Activated naive CD4-positive, alpha-beta T cell treated with anti-CD3 and anti-CD28 coated beads for 36 hours (primary cell): ENCODE measurements at places on chromosomes 6 and 20. TPM values are rescaled to one million over a fixed set of nuclear protein-coding genes. Genes with fewer than 3 reads are reported as not detected.
A peak's percentile ranks its signal among the peaks of the same experiment; 100 is the strongest.

DNA sequence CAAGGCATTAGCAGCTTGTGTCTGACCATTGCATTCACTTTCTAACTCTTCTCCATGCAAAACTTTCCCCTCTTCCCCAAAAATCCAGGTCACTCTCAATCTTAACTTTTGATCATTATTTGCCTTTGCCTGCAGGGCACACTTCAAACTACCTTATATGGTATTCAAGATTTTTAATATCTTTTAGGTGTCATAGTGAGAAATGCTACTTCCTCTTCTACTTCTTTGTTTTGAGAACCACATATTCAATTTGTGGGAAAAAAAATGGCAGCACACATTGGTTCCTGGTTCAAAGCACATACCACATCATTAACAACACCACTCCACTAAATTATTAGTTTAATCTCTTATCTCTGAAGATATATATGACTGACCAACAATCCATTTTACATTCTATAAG lies 1267.0 kb upstream of the CITED2 start:
- no peak for DNase-seq

GRCh38 chr6:45488889-45489288 lies 111.2 kb upstream of the SUPT3H start:
- DNase-seq, result peak; percentile 41

DNA sequence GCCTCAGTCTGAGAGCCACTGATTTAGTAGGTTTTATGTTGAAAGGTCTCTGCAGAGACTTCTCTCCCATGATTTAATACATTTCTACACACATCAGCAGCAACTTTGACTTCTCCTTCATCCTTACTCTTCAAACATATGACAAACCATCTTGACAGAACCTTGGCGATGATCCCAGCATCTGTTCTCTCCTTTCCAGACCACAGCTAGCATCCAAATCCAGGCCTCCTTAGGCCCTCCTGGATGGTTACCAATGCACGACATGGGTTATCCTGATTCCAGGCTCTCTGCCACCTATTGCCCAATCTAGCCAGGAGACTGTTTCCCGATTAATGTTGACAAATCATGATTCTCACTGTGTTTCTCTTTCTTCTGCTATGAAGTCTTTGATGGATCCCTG lies 16.8 kb downstream of the LAMA4 start:
- DNase-seq, result no peak

DNA sequence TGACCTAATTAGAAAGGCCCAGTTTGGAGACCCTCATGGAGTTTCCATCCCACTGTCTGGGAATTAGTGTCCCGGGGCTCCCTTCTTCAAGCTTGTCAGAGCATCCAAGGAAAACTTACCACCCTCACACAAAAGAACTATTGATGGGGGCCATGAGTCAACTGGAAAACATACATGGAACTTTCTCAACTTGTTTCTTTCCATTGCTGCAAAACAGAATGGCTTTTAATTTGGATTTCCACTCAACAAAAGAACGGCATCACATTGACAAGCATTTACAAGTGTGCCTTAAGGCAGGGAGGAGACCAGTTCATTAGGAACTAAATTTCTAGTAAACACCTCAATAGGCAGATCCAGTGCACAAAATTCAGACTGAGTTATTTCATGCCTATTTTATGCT lies 289.1 kb upstream of the PREP start:
- no peak for DNase-seq

CDSN gene
- not detected for total RNA-seq

SFTA2 gene
- not detected for total RNA-seq
